ENCODE measurements at places on chromosomes 16 and 17.

GRCh38 chr16:23384878-23385277, 68.1 kb downstream of the COG7 start:
- DNase-seq = no peak

DNA sequence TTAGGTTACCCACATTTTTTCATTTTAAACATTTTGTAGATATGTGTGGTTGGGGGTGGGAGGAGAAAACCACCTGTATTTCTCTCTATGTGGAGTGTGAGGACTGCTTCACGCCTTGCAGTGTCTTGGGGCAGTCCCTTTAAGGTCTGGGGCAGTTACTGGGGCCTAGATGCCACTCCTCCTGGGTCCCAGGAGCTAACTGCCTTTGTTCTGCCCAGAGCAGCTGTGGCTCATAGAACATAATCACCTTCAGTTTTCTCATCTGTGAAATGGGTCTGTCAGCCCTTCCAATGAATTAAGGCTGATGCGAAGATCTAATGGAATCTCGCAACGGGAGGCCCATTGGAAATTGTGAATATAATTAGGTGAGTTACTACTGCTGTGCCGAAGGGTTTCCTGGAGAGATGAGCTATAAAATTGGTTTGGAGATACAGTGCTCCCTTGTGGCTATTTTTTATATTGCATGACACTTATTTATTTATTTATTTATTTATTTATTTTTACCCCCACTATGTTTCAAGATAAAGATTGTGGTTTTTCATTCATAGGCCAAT, 22.9 kb downstream of the DHRS7C start:
- no peak for DNase-seq

- no peak for DNase-seq
Measured at GRCh38 chr16:66701516-66701915, 5.0 kb upstream of the CMTM4 start.

DNA sequence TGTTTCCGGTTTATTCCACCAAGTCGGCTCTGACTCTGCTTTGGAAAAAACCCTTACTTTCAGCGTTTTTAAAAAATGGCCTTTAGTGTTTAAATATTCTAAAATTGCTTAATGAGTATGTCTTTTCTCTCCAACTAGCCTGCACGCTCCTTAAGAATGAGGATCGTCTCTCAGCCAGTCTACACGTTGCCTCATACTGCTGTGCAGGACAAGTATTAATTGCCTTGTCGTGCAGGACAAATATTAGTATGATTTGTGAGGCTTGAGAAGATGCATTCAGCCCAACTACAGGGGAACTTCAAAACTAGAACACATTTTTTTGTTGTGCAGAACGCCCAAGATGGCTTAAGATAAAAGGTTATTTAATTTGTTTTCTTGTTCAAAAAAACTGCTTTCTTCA, 61.2 kb downstream of the MARCHF10 start:
- DNase-seq = no peak

- DNase-seq = no peak
Measured at GRCh38 chr17:68581863-68582645, 19.1 kb downstream of the FAM20A start.

GRCh38 chr17:11889266-11889665, 108.0 kb downstream of the ZNF18 start:
- DNase-seq = no peak

GRCh38 chr16:58488531-58488930, 11.4 kb upstream of the NDRG4 start:
- DNase-seq = no peak

- no peak for DNase-seq
Measured at GRCh38 chr17:27630607-27631410, at the start of gene LGALS9. TSS of gene LGALS9 (plus strand) at chr17:27631188. CDS start at chr17:27631266, 78 bp downstream.

GRCh38 chr16:51822471-51822870, 671.4 kb upstream of the SALL1 start:
- no peak for DNase-seq

DNA sequence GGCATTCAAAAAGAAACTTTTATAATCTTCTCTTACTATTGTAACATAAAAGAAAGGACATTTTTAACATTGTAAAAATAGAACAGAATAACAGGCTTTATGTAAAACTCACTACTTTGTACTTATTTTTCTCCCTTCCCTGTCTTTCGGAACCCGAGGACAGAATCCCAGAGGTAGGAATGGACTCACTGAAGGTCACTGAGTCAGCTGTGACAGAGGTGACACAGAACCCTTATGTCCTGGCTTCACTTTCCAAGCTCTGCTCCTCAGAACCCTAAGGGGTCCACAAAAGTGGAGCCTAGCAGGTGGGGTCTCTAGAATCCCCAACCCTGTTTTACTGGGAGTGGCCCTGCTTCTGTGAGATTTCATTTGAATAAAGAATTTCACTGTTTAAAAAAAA, 3.7 kb downstream of the KCTD13 start:
- DNase-seq = no peak

- DNase-seq = no peak
Measured at GRCh38 chr16:9372934-9373890, 281.8 kb downstream of the HAPSTR1 start.

GRCh38 chr16:56812884-56813283, 52.1 kb upstream of the SLC12A3 start:
- no peak for DNase-seq

DNA sequence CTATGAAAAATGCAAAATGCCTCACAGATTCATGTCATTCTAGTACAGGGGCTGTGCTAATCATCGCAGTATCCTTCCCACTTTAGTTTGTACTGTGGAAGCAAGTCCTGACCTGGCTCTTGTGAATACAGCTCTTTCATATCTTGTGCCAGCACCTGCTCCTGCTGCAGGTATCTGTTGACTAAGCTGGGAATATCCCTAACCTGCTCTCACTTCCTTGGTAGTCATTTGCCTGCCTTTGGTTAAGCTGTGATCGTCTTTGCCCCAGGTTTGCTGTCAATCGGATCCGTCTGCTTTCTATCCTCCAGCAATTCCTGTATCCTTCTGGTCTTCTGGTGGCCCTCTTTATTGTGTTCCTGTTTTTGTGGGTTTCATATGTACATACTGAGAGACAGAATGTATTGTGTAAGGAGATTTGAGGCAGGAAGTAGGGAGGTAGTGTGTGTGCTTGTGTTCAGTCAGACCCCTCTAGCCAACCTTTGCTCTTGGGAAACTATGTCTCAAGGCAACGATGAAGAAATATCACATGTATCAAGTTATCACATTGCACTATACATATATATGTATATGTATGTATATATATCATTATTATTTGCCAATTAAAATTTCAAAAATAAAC, 7.7 kb upstream of the GINS3 start:
- DNase-seq = no peak

- no peak for DNase-seq
Measured at GRCh38 chr17:59105852-59106462, 723 bp downstream of the TRIM37 start.

GRCh38 chr16:35200662-35201061, 1741.2 kb downstream of the TP53TG3F start:
- no peak for DNase-seq

DNA sequence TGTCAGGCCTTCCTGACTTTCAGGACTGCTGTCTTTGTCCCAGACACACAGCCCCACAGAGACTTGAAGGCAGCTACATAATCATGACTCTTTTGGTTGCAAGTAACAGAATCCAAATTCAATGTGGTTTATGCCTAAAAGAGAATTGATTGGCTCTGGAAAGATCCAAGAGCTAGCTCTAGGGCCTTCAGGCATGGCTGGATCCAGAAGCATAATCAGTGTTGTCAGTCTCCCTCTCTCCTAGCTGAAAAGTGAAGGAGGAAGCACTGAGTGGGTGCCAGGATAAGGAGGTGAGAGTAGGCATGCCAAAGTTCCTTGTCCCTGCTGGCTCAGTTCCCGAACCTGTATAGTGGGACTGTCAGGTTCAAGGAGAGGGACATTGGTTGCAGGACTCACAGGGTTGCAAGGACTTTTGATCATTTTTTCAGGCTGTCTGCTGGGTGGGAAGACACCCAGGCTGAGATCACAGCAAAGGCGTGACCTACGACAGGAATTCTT, 25.5 kb downstream of the SNX20 start:
- no peak for DNase-seq

GRCh38 chr16:82753821-82754220, 127.1 kb downstream of the CDH13 start:
- no peak for DNase-seq

DNA sequence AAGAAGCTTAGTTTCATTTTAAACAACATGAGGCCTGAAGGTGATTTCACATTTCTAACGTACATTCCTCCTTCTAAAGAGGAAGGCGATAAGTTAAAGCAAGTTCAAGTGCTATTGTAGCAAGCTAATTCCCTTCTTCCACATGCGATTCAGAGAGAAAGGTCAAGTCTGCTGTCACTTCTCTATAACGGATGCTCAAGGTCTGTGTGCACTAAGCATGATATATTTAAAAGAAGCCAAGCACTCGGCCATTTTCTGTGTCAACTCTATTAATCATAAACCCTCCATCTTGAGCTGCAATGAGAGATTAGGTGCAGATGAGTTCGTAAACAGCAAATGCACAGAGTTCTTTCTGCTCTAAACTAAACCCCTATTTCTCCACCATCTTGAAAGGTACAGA, 568.8 kb upstream of the ZFHX3 start:
- no peak for DNase-seq

- DNase-seq = no peak
Measured at GRCh38 chr16:85420501-85421337, 192.4 kb upstream of the GSE1 start.

DNA sequence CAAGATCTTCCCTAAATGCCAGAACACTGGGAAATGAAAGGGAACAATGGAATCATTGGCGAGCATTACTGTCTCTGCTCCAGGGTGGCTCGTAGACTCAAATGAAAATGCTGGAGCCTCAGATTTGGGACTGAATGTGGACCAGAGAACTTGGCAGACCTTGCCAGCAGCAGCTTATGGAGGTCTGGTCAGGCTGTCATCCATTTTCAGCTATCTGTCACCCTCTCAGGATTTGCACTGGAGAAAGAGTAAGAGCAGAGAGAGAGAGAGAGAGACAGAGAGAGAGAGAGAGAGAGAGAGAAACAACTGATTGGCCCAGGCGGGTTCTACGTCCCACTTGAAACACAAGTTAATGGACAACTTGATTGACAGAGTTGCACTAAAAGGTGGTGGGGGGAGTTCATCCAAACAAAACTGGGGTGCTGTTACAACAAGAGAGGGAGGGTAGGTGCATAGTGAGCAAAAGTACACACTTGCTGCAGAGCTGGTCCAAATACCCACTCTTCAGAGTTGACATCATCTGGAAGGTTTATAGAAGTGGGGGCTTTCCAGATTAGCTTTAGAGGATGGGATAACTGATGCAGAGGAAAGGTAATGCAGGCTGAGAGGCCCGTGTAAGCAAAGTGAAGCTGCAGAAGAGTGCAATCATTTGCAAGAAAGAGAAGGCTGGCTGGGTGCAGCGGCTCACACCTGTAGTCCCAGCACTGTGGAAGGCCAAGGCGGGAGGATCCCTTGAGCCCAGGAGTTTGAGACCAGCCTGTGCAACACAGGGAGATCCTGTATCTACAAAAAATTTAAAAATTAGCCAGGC, 16.5 kb upstream of the NSMCE1 start:
- no peak for DNase-seq

DNA sequence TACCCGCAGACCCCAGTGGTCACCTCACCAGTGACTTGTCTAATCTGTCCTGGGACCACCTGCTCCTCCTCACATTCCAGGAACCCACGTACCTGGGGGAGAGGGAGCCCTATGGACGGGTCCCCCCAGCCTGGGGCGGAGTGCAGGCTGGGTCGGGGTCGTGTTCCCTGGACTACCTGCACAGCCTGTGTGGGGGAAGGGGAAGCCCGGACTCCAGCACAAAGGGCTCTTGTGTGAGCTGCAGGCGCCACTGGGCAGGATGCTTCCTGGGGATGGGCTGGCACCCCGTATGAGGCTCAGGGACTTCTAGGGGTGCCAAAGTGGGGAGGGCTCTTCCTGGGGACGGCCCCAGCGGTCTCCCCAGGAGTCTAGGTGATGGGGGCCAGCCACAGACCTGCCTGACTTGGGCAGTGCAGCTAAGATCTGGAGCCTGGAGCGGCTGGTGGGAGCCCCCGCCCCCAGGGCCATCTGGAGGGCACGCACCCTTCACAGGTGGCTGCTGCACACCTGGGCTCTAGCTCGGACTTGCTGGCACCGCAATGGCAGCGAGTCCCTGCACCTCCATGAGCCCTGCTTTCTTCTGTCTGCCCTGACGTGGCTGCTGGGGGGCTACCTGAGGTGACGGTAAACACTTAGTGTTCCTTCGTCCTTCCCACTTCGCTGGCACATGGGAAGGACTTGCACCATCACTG, 7.5 kb downstream of the VASN start:
- DNase-seq = no peak

DNA sequence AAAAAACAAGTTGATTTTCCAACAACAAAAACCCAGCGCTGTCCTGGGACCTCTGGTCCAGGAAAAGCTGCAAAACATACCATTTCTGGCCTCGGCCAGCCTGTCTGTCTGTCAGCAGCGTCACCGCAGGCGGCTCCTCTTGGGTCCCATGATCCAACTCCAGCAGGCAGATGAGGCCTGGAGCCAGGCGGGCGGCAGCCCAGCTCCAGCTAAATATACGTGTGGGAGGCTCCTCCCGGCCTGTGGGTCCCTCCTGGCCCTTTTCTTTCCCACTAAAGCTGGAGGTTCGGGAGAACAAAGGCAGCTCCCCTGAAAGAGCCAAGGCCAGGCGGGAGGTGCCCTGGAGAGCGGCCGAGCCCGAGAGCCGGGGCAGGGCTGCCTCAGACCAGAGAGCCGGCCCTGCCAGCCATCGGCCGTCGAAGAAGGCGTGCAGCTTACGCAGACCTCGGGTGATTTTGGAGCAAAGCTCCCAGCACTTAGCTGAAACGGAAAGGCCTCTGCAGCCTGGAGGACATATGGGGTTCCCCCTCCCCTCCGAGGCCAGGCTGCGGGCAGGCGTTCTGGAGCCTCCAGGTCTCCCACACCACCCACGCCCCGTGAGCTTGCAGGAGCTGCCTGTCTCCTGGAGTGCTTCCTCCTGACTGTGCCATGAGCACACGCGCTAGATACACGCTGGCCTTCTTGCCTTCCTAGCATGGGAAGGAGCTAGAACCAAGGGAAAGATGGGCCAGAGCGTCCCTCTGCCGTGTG, 19.9 kb upstream of the JPH3 start:
- peak; percentile 30 for DNase-seq

DNA sequence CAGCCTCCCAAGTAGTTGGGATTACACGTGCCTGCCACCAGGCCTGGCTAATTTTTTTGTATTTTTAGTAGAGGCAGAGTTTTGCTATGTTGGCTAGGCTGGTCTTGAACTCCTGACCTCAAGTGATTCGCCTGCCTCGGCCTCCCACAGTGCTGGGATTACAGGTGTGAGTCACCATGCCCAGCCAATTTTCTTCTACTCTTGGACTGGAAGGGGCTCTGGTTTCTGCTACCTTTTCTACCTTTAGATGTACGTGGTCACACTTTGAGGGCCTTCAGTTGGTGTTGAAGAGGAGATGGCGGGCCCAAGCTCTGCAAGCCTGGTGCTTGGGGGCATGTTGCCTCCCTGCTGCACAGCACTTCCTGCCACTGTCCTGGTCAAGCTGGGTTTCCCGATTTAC, 173.6 kb downstream of the PRKCA start:
- DNase-seq = no peak

DNA sequence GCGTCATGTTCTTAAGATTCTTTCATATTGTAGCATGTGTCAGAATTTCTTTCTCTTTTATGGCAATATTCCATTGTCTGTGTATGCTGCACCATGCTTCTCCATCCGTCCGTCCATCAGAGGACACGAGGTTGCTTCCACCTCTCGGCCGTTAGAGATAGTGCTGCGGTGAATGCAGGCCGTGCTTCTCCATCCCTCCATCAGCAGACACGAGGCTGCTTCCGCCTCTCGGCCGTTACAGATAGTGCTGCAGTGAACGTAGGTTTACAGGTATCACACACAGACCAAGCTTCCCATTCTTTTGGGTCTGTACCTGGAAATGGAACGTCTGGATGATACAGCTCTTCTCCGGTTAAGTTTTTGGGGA, 113.5 kb downstream of the CMIP start:
- DNase-seq = no peak
